ENCODE measurements at places on chromosomes 2 and 18.

GRCh38 chr2:129849559-129850160 lies 129.8 kb upstream of the RAB6C start:
- DNase-seq, result peak; percentile 15

GRCh38 chr18:57727952-57728807 lies 74.9 kb downstream of the ATP8B1 start:
- DNase-seq, result no peak

DNA sequence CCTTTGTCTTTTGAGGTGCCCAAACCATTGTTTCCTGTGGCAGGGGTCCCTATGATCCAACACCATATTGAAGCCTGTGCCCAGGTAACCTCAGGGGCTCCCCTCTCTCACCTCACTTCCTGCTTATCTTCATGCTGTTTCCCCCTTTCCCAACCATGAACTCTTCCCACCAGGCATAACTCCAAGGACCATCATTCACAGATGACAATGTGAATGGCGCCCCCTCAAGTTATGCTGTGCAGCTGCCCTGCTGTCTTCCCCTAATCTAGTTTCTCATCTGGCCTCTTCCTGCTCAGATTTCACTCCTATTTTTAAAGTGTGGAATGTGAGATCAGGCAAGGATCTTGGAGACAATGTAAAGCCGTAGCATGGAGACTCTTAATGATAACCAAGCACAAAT lies 1.4 kb downstream of the GMPPA start:
- DNase-seq, result no peak

- no peak for DNase-seq
Observed at GRCh38 chr2:108403494-108403893, 25.7 kb downstream of the SULT1C4 start.

DNA sequence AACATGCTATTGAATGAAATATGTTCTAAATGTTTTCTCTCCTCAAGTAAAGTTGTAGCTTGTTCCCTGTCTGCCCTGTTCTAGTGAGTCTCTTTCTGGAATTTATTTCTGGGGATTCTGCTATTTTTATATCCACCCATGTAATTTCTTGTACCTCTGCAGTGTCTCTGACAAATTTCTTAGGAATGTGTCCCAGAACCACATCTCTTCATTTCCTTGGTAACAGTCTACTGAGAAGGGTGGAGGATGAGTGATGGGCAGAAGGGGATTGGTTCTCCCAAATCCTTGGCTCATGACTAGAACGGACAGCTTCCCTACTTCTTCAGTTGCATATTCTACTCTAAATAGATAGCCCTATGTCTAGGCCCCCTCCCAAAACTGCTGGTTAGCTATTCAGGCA lies 490.6 kb upstream of the LINC00305 start:
- DNase-seq, result no peak

GRCh38 chr18:23314672-23315071 lies 138.4 kb upstream of the RIOK3 start:
- no peak for DNase-seq

- DNase-seq, result no peak
Observed at GRCh38 chr2:127052771-127053691, 53.9 kb downstream of the BIN1 start.

GRCh38 chr2:98508709-98509066 lies 64.0 kb downstream of the INPP4A start:
- no peak for DNase-seq

- DNase-seq, result no peak
Observed at GRCh38 chr18:66761166-66761565, 157.3 kb upstream of the CDH19 start.

GRCh38 chr18:27838225-27838624 lies 338.7 kb downstream of the CDH2 start:
- DNase-seq, result no peak

DNA sequence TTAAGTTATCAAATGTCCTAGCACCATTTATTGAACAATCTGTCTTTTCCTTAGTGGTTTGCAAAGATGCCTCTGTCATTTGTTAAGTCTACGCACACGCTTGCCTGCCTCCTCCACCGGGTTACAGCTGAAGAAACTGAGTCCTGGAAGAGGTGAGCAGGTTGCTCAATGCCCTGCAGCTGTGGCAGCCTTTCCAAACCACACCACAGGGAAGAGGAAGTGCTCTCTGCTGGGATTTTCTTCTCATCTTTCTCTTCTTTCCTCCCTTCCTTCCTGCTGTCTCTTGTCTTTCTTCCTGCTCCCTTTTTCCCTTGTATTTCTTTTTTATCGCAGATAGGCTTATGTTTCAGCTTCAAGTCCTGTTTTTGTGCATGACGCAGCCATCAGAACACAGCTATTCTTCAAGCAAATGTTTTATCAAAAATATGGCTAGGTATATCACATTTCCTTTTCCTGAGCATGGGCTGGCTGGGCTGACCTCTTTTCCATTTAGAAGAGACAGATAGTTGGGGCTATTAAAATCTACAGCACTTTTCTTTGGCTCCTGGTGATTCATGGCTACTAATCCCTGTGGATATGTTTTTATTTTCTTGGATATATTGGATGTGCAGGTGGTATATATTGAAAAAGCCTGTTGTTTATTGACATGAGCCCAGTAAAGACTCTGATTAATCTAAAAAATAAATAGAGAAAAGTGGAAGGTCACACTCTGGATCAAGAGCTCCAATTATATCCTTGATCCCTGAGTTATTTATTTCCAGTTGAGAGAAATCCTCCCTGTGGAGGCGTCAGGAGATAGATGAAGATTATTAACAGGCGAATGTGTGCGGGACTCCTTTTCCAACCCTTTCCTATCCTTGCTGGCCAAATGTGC lies 214.6 kb downstream of the TSN start:
- DNase-seq, result no peak

GRCh38 chr2:132412021-132412420 lies 4.6 kb upstream of the GPR39 start:
- DNase-seq, result no peak

DNA sequence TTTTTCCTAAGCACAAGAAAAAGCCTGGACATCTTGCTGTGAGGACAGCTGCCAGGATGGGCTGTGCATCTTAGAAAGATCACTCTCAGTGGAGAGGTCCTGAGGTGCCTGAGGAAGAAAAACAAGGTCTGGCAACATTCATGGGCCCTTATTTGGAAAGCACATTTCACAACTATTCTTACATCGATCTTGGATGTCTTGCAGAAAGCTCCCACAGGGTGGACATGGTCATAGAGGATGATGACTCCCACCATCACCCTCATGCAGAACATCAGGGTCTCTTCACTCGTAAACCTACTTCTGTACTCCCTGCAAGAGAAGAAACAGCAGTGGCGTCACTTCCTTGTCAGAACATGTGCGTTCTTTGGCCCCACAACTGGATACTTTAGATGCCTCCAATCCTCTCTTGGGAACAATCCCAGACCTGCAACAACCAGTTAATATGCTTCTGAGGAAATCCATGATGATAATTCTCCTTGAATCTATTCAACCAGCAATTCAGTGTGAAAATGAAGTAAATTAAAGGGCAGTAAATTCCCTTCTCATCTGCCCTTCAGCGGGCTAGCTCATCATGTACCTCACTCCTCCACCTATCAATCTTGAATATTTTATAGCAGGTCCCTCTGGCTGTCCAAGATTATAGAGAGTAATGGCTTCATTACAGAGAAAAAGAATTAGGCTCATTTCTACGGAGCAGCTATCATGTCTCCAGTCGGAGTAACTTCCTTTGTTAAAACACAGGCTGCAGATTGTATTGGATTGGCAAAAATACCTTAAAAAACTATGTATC lies 106.2 kb downstream of the CYRIA start:
- no peak for DNase-seq

DNA sequence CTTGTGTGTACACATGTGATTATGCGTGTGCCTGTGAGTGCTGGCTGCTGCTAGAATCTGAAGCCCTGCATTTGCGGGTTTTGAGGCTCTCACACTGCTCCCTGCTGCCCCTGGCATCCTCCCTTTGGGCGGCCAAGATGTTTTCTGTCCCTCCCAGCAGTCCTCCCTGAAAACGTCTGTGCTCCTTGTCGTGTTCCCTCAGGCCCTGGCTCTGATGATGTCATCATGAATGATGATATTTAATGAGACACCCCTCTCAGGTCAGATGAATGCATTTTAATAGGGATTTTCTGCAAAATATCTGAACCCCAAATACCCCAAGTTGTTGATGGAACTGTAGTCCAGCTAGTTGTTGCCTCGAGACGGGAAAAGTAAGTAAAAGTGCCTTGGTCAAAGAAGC lies 73.1 kb downstream of the TSHZ1 start:
- no peak for DNase-seq

DNA sequence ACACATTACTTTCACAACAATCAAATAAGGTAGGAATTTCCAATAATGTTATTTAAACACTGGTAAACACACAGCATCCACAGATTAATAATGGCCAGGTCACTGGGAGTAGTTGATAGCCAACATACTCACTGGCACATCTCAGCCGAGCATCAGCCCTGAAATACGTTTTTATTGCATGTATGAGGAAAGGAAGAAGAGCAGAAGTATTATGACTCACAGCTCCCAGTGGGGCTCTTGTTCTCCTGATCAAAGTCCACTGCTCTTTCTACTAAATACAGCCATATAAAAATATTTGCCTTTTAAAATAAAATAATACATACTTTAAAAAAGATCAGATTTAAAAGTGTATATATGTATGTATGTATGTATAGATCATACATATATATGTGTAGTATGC lies 999.6 kb downstream of the SUCLG1 start:
- no peak for DNase-seq

DNA sequence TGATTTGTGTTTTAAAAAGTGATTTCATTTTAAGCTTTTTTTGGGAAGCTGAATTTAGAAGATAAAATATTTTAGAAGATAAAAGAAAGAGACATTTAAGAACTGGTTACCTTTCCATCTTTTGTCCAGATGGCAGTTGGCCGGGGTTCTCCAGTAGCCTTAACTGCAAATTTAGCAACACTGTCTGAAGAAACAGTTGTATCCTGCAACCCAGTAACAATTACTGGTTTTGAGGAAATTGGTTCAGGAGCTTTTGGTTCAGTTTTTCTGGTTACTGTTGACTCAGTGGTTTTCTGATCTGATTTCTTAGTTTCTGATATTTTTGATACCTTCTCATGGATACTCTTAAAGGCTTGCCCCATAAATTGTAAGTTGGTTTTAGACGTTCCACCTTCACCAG lies 49.9 kb downstream of the PLEKHA3 start:
- DNase-seq, result no peak

- DNase-seq, result no peak
Observed at GRCh38 chr2:151391436-151391835, 18.3 kb upstream of the RIF1 start.

DNA sequence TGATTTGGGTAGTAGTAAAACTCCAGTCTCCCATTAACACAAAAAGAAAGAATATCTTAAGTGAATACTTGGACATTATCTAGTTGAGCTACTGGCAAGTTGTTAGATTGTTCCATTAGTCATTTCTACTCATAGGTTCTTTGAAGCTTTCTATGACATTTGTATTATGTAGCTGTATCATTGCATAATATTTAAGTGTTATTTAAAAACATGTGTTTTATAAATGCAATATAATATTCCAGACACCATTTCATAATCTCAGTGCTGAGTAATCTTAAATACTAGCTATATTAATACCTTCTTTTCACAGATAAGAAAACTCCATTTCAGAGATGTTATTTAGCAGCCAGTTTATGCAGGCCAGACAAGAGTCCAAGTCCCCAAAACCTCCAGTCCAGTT lies 271.9 kb downstream of the NCKAP5 start:
- DNase-seq, result no peak

DNA sequence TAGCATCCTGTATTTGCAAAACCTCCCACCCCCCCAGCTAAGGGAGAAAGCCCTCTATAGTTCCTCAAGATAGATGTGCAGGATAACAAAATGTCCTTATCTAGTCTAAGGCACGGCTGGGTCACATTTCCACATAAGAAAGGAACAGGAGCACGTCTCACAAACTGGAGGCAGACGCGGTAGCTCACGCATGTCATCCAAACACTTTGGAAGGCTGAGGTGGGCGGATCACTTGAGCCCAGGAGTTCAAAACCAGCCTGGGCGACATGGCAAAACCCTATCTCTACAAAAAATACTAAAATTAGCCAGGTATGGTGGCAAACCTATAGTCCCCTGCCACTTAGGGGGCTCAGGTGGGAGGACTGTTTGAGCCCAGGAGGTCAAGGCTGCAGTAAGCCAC lies 9.3 kb downstream of the SF3B1 start:
- no peak for DNase-seq

- DNase-seq, result no peak
Observed at GRCh38 chr2:111617299-111618225, 266.4 kb downstream of the ANAPC1 start.

DNA sequence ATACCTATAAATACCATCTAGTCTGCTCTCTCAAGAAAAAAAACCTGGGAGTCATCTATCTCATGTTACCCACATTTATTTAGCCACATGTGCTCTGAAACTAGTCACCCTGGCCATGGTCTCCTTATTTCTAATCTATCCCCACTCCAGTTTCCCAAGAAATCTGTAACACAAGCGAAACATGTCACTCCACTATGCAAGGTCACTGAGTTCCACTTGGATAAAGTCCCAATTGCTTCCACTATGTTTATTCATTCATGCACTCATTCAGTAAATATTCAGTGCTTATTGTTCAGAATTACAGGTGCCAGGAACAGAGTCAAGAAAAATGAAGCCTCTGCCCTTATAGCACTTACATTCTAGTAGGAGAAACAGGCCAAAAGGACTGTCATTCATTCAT lies 369.4 kb upstream of the CYRIA start:
- no peak for DNase-seq

GRCh38 chr2:41488888-41489287 lies 558.9 kb upstream of the PKDCC start:
- DNase-seq, result no peak

DNA sequence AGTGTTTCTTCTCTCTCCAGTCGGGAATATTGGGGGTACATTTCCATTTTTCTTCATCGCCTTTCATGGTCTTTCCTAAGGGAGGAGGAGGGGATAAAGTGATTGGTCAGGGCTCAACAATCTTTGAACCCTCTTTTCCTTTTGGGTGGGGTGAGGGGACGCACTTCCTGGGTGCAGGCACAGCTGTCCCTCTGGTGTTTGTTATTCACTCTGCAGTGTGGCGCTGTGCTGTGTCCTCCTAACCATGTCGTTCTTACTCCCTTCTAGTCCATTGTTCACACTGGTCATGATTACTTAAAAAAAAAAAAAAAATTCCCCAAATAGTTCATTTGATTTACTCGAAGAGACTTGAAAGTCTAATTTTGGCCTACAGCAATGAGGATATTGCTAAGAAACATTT lies 44.4 kb downstream of the ZBTB14 start:
- DNase-seq, result no peak

DNA sequence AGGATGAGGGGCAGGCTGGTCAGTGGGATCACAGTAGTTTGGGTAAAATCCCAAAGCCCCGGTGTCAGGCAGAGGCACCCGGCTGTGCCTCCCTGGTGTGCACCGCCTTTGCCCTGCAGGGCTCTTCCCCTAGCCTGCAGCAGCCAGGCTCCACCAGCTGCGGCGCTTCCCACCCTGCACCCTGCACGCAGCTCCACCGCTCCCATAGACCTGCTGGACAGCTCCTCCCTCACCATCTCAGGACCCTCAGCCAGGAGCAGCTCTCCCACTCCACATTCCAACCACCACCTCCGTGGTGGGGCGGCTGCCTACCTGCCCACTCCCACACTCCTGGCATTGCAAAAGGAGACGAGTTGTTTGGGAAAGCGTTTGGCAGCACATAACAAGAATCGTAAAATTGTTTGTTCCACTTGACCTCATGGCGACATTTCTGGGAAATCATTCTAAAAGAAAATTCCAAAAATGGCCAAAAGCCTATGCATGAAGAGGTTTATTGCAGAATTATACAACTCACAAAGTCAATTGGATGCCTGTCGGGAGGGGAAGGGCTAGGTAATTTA lies 287.4 kb upstream of the HDAC4 start:
- no peak for DNase-seq

- DNase-seq, result no peak
Observed at GRCh38 chr2:150160058-150160457, 327.4 kb downstream of the RND3 start.

GRCh38 chr2:208183972-208184705 lies 5.7 kb downstream of the C2orf80 start:
- no peak for DNase-seq

All from GM19239 (cell line).